ENCODE measurements at places on chromosomes 5 and 9.
A peak's percentile ranks its signal among the peaks of the same experiment; 100 is the strongest.

DNA sequence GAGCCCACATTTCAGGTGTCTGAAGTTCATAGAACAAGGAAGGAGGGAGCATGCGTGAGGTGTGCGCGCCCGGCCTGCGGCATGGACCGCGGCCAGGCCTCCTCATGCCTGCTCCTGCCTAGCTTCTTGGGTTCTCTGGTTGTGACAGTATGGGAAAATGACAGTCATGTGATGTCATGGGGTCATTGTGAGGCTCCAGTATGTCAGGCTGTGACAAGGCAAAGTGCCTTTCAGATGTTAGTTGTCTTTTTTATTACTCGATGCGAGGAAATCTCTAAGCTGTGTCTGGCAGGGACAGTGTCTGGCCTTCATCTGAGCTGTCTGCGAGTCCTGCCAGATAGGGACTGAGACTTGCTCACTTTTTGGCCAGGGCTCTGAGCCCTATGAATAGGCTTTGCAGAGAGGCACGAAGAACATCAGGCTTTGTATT is 13.3 kb downstream of the UCK1 start:
- no peak for DNase-seq

- peak; percentile 17 for DNase-seq
Measured at GRCh38 chr9:116350213-116350612, 196.6 kb downstream of the PAPPA start.

- no peak for DNase-seq
Measured at GRCh38 chr9:130513078-130513477, 66.3 kb upstream of the FUBP3 start.

DNA sequence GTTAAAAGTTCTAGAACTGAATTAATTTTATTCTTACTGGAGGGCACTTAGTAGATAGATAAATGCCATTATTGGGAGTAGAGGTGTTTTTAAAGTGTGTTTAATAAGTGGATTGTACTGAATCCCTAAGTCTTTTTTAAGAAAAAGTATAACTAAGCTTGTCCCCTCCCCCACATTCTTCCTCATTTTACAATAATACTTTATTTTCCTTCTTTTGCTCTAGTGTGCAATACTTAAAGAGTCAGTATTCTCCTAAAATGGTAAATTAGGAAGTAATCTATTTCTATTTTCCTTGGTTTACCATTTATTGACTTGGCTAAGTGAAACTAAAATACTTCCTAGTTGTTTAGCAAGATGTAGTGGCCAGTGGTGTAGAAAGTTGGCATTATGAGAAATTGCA is 11.6 kb downstream of the UBLCP1 start:
- no peak for DNase-seq

GRCh38 chr5:13003457-13003856 is 941.0 kb downstream of the DNAH5 start:
- no peak for DNase-seq

GRCh38 chr9:129759804-129760502 is 7.1 kb upstream of the PTGES start:
- DNase-seq, result no peak

DNA sequence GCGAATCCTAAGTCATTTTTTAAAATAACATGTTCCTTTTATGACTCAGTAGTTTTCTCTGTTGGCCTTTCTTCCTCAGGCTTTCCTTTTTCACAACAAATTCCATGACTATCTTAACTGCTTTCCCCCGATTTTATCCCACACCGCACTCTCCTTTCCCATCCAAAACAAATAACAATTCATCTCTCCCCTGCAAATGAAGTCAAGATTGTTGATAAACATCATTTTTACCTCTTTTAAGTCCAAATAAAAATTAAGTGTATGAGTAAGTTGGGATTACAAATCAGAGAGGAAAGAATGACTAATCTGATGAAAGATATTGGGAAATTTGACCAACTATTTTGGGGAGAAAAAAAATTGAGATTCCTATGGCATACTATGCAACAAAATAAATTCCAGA is 47.3 kb downstream of the SEC61B start:
- DNase-seq, result no peak

- DNase-seq, result no peak
Measured at GRCh38 chr9:87884578-87885459, 2.1 kb downstream of the SPATA31E1 start.

GRCh38 chr5:75992753-75993152 is 90.4 kb upstream of the SV2C start:
- DNase-seq, result no peak

- no peak for DNase-seq
Measured at GRCh38 chr5:56463944-56464571, 230.9 kb upstream of the ANKRD55 start.

DNA sequence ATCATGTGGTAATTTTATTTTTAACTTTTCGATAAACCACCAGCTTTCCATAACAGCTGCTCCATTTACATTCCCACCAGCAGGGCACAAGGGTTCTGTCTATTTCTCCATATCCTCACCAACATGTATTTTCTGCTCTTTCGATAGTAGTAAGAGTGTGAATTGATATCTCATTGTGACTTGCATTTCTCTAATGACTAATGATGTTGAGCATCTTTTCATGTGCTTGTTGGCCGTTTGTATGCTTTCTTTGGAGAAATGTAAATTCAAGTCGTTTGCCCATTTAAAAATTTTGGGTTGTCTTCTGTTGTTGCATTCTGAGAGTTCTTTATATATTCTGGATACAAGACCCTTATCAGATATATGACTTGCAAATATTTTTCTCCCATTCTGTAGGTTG is 45.9 kb downstream of the PSD2 start:
- no peak for DNase-seq

GRCh38 chr5:9692576-9692975 is 62.4 kb upstream of the TAS2R1 start:
- DNase-seq, result no peak

- peak; percentile 82 for DNase-seq
Measured at GRCh38 chr9:113309204-113309813, 6.1 kb upstream of the RNF183 start.

DNA sequence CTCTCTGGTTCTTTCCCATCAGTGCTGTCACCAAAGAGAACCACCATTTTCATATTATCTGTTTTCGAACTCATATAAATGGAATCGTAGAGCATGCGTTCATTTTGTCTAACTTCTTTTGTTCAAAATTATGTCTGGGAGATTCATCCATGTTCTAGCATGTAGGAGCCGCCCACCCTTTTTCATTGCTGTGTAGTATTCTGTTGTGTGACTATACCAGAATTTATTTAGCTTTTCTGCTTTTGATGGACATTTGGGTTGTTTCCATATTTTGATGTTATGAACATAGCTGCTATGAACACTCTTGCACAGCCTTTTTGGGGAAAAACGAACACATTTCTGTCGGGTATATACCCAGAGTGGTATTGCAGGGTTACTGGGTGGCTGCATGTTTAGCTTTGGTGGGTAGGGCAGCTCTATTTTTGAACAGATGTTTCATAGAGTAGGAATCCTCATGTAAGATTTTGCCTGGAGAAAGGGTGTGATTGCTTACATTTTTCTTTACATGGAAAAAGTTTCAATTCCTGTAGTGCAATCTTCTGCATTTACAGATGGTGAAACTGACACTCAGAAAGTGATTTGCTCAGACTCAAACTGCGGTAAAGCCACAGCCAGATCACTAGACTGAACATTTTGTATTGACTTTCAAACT is 100.2 kb upstream of the IL12B start:
- no peak for DNase-seq

DNA sequence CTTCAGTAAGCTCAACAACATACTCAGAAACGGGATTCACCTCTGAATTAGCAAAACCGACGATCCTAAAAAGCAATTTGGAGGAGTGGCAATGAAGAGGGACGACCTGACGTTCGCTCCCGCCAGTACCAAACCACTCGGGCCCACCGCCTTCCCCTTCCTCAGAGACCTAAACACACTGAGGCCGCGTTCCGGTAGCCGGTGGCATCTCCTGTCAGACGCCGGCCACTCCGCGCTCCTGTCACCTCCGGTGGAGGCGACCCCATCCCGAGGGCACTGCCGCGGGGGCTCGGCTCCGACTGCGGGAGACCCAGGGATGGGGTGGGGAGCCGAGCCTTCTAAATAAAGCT is 617 bp downstream of the PPP6C start:
- peak; percentile 59 for DNase-seq

GRCh38 chr5:95770830-95771708 is 39.9 kb downstream of the RHOBTB3 start:
- no peak for DNase-seq

GRCh38 chr9:125649826-125650225 is 57.2 kb downstream of the MAPKAP1 start:
- no peak for DNase-seq

- no peak for DNase-seq
Measured at GRCh38 chr9:4725706-4726442, 15.1 kb downstream of the AK3 start.

- peak; percentile 76 for DNase-seq
Measured at GRCh38 chr9:7147121-7148090, 389.6 kb downstream of the KDM4C start.

- no peak for DNase-seq
Measured at GRCh38 chr9:2307480-2307879, 292.3 kb downstream of the SMARCA2 start.

GRCh38 chr5:73587923-73588322 is 22.4 kb downstream of the UTP15 start:
- DNase-seq, result no peak

- DNase-seq, result no peak
Measured at GRCh38 chr5:9617739-9618504, 12.2 kb downstream of the TAS2R1 start.

Data from hematopoietic multipotent progenitor cell treated with erythropoietin and hydrocortisone succinate and interleukin-3 and kit ligand, for 6 days (in vitro differentiated cells).